ENCODE measurements at places on chromosomes 4 and X.

GRCh38 chr4:1960170-1960825, 48.5 kb downstream of the NELFA start:
- no peak for ATAC-seq

DNA sequence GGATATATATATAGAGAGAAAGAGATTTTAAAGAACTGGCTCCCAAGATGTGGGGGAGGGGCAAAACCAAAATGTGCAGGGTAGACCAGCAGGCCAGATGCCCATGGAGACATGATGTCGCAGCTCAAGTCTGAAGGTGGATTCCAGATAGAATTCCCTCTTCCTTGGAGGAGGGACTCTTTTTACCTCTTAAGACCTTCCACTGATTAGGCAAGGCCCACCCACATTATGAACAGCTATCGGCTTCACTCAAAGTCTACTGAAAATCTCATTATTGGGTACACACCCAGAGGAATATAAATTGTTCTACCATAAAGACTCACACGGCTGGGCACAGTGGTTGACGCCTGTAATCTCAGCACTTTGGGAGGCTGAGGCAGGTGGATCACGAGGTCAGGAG, 59.3 kb downstream of the DHRSX start:
- ATAC-seq: no peak

- ATAC-seq: peak; percentile 74
These were observed 9.7 kb downstream of the PPEF2 start for GRCh38 chr4:75892508-75892907.

- no peak for ATAC-seq
These were observed 62.4 kb upstream of the WDFY3 start for GRCh38 chr4:85028910-85029309.

GRCh38 chr4:146486565-146486964, 35.2 kb downstream of the SLC10A7 start:
- ATAC-seq: no peak

DNA sequence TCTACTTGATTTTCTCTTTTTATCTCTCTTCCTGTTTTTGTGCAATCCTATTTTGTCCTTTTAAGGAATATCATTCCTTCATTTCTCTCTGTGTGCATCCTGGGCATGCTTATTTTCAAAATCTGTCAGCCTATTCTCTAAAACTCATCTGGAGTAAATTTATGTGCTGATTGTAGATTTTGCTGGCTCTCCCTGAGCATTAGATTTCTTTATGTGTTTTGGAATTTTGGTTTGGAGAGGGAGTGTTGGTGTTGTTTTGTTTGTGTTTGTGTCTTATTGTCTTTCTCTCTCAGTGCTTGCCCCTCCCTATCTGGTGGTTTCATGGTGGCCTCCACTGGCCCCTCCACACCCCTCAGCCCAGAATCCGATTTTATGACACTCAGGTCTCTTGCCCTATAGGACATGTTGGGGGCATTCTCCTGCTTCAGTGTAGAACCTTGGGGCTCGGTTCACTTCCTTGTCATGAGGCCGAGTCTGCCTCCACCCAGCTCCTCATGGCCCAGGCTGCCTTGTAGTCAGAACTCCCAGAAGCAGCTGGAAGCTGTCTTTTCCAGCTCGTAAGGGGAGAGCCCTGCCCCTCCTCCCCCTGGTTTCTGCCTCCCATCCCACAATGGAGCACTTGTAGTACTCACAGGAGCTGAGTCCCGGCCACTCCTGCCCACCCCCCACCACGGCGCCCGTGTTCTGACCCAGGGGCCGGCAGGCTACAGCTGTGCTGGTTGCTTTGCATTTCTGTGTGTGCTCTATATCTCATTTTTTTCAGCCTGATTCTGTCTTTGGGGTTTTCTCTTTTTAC, 24.5 kb upstream of the PJA1 start:
- ATAC-seq: no peak

- ATAC-seq: no peak
These were observed 11.4 kb downstream of the HTRA3 start for GRCh38 chr4:8280876-8281440.

DNA sequence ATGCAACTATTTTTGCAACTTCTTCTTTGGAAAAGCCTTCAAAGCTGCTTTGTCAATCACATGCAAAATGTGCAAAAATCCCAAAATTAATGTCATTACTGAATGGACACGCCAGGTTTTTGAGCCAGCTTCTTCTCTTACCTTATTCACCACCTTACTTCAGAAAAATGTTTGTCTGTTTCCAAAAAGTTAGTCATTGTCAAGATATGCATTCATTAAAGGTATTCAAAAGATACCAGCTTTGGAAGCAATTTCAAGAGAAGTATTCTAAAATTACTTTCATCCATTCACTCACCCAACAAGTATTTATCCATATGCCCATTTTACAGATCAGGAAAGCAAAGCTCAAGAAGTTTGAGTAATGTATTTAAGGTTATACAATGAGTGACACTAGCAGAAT, 2.3 kb upstream of the SEPSECS start:
- ATAC-seq: no peak

DNA sequence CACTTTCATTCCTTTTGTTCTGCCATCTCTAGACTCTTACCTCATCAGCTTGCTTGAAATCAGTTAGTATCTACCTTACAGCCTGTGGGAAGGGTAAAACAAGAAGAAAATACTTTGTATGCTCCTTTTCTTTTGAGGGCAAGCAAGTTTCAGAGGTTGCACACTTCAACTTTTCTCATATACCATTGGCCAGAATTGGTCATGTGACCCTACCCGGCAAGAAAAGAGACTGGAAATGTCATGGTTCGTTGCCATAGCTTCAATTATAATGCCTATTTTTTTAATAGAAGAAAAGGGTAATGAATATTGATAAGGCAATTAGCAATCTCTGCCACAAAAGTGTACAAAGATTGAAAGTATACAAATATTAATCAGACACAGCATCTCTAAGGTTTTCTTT, 346.7 kb upstream of the TACR3 start:
- ATAC-seq: no peak

- no peak for ATAC-seq
These were observed 76.0 kb upstream of the GIMD1 start for GRCh38 chr4:106444557-106444956.

GRCh38 chr4:31241504-31242106, 521.4 kb downstream of the PCDH7 start:
- ATAC-seq: no peak

DNA sequence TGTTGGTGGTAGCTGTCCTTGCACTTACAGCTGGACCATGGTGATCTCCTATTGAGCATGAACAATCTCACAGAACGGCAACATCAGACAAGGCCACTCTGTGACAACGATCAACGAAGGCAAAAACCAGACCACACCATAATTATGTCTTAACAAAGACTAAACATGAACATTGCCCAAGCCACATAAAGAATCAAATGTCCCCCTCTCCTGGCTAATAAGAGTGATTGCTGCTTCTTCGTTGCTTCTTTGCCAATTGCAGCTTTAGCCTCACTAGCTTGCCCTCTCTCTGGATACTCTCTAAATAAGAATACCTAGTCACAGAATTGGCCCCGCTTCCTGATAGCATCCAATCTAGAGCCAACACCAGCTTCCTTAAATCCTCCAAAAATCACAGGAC, 41.5 kb upstream of the PGRMC1 start:
- ATAC-seq: no peak

GRCh38 chr4:155679343-155679742, 12.7 kb downstream of the GUCY1A1 start:
- ATAC-seq: peak; percentile 92

GRCh38 chr4:48028696-48029095, 12.1 kb downstream of the NIPAL1 start:
- ATAC-seq: no peak

DNA sequence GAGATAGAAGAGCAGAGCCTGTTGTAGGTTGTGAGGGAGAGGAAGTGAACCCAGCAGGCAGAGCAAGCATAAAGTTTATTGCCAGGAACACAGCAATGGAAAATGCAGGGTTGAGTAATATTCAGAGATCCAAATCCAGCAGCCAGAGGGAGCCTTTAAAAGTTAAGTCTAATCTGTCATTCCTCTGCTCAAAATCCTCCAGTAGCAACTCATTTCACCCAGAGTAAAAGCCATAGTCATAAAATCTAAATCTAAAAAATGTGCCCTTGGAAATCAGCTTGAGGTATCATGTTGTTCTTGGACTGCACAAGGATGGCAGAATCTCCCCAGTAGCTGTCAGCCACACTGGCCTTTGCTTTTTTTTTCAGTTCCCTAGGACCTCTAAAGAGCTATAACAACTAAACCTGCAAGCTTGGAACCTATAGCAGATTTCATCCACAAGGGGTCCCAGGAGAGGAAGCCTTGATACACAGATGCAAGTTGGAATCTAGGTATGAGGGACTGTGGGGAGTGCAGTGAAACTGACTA, 62.9 kb upstream of the FRAS1 start:
- no peak for ATAC-seq

- ATAC-seq: no peak
These were observed 142.9 kb downstream of the TMEM164 start for GRCh38 chrX:110145854-110146253.

GRCh38 chrX:110466790-110467189, 108.1 kb downstream of the RTL9 start:
- no peak for ATAC-seq

DNA sequence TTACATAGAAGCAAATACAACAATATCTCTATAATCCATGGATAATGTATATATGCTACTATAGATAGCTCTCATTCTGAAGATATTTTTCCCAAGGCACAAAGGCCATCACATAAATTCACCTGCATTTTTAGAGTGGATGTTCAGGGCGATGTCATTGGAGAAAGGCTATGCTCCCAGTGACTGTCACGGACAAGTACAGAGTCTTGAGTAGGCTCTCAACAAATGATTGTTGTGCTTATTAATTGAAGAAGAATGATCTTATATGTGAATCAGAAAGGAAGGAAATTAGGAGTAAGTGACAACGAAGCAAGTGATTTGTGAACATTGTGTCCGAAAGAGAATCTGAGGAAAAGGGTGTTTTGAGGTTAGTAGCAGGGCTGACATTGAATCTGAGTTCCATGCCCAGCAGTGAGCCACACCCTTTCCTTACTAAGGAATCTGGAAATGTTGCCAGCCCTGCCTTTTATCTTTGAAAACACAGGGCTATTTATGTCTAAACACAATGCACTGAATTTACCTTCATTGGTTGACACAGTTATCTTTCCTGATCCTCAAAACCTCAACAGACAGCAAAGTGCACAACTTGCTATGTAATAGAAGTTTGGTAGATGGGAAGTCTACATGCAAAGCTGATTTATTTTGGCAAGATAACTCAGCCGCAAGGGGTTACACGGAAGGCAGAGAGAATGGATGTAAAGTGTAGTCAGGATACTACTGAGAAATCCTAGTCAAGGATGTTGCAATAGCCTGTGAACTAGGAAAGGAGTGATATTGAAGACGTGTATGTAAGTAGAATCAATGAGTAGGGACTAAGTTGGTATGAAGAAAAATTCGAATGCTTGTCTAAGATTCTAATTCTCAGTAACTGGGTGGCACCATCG, 50.4 kb downstream of the SORBS2 start:
- no peak for ATAC-seq

GRCh38 chr4:126604268-126604867, 1028.4 kb upstream of the INTU start:
- ATAC-seq: no peak

- peak; percentile 73 for ATAC-seq
These were observed 6.2 kb downstream of the TXK start for GRCh38 chr4:48127682-48128404.

DNA sequence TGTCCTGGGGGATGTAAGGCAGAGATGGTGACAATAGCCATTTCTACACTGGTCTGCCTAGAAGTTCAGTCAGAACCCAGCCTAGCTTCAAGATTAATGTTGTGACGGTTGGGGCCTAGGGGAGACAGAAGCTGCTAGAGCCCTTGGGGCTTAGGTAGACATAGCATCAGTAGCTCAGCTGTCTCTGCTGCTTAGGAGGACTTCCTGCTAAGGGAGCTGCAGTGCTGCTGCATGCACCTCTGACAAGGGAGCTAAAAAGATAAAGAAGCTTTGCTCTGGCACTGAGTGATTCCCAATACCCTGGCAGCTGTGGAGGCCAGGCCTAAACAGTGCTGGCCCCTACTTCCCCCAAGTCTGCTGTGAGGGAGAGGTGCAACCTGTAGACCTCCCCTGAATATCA, 116.0 kb downstream of the CT47B1 start:
- ATAC-seq: no peak

DNA sequence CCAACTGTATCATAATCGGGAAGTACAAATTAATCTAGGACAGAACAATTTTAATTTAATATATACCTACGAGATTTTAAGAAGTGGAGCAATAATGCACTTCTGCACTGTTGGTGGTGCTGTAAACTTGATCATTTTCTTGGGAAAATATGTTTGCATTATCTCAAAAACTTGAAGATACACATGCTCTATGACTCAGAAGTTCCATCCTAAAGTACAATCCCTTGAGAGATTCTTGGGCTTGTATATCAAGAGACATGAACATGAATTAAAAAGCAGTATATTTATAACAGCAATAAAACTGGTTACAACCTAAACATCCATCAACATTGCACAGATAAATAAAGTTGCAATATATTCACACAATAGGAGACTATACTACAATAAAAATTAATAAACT, 168.8 kb downstream of the CLCN4 start:
- ATAC-seq: no peak

DNA sequence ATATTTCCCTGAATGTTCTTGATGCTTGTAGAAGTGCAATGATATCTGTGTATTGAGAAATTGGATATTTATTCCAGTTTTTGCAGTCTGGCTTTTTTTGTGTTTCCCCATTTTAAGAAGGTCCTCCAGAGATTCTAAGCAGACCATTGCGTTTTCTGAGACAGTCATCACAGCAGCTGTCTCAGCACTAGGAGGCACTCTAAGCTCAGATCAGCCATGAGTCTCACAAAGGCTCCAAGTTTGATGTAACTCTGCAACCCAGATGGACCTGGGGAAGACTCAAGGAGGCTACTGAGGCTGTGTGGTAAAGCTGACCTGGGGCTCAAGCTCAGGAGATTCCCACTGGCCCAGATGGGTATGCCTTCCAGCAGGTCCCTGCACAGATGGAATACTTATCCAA, 89.3 kb upstream of the CYLC1 start:
- no peak for ATAC-seq

GRCh38 chr4:154744341-154744926, 634 bp downstream of the LRAT start:
- ATAC-seq: no peak

- ATAC-seq: no peak
These were observed 4.9 kb downstream of the CPEB2 start for GRCh38 chr4:15007201-15007600.

GRCh38 chr4:171378323-171378722, 434.9 kb upstream of the GALNTL6 start:
- no peak for ATAC-seq

GRCh38 chr4:112564706-112565270, 48.8 kb upstream of the NEUROG2 start:
- ATAC-seq: no peak

- no peak for ATAC-seq
These were observed 5.7 kb downstream of the FAM120C start for GRCh38 chrX:54177306-54177705.

- ATAC-seq: no peak
These were observed 107.6 kb upstream of the BANK1 start for GRCh38 chr4:101682946-101683345.

Measured in esophagus mucosa (tissue), 1 donor.